PC-9 (cell line): ENCODE measurements at places on chromosomes 7 and 10.
A peak's percentile ranks its signal among the peaks of the same experiment; 100 is the strongest.

GRCh38 chr7:107441581-107442422 lies 28.1 kb upstream of the GPR22 start:
- DNase-seq, result no peak

DNA sequence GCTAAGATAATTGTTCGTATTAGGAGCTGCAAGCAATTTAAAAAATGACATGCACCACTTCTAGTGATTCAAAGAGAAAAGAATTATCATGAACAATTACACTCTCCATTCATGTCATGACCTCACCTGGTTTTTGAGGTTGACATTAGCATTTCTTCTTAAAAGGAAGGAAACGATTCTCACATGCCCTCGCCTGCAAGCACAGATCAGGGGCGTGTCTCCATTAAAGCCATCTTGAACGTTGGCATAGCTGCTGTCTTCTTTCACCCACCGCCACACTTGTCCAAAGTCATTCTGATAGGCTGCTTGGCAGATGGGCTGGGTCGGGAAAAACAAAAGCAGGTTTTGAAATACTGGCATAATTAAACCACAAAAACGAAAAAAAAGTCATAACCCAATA lies 19.9 kb downstream of the ANKRD22 start:
- DNase-seq, result no peak

DNA sequence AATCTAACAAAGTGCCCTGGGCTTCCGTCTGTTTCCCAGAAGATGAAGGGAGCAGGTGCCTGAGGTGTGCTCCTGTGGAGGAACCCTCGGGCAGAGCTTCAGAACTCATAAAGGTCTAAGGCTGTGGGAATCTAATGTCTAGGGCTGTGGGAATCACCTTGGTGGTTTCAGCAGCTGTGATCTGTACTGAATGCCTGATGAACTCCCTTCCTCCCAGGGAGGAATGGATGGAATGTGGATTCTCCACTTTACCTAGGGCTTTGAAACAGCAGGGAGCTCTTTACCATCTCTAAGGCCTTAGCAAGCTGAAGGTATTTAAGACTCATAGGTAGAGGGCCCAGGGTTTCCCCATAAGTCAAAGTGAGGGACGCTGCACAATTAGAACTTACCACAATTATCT lies 36.0 kb upstream of the SEMA3E start:
- peak; percentile 99 for DNase-seq

DNA sequence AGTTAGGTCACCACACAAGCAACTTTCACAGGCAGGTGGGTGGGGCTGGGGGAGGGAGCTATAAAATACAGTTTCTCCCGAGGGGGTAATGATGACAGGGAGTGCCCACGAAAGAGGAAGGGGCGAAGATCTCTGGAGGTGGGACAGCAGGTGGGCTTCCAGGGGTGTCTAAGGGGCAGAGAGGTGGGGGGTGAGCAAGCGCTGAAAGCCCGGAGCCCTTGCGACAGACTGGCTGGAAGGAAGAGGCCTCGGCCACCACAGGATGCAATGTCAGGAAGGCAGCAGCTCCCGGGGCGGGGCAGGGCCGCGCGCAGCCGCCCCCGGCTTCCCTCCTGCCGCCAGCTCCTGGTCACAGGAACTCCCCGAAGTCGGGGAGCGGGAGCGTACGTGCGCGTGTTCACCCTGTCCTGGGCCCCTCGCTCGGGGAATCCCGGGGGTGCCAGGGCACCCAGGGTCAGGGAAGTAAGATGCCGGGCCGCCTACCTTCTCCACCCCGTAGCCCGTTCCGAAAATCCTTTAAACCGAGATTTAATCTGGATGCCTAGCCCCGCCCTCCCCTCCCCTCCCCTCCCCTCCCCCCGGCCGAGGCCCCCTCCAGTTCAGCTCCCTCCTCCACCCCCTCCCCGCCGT lies 105.2 kb upstream of the PPIF start:
- peak; percentile 70 for DNase-seq

DNA sequence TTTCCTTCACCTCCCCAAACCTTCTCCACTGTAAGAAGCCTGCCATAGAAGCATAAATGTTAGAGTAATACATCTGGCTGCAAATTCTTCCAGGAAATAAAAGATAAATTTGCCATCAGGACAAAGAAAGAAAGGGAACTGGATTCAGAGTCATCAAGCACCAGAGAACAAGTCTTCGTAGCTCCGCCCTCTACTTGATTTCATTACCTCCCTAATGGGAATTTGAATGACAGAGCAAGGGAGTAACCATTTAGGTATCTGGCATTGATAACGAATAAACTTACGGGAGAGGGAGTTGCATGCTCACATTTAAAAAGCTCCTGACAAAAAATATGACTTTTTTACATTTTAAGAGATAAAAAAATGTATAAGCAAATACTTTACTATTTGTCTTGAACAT lies 263.4 kb downstream of the NEBL start:
- no peak for DNase-seq

DNA sequence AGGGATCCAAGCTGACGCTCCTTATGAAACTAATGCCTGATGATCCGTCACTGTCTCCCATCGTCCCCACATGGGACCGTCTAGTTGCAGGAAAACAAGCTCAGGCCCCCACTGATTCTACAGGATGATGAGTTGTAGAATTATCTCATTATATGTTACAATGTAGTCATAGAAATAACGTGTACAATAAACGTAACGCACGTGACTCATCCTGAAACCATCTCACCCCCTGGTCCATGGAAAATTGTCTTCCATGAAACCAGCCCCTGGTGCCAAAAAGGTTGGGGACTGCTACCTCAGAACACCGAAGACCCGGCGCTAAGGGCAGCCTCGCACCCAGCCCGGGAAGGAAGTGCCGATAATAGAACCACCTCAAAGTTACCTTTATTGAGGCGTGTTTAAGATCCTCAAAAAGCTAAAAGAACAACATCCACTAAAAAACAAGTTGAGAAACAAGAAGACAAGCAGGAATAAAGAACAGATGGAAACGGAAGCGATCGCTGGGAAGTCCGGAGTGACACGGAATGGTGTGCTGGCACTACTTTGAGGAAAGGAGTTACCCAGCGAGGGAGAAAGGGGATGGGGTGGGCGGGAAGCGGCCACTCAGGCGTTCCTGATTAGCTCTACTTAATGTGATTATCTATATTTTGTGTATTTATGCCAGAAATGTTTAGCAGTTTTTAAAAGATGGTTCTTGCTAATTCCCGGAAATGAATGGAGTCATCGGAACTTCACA lies 50.1 kb upstream of the PRKAR1B start:
- DNase-seq, result no peak

DNA sequence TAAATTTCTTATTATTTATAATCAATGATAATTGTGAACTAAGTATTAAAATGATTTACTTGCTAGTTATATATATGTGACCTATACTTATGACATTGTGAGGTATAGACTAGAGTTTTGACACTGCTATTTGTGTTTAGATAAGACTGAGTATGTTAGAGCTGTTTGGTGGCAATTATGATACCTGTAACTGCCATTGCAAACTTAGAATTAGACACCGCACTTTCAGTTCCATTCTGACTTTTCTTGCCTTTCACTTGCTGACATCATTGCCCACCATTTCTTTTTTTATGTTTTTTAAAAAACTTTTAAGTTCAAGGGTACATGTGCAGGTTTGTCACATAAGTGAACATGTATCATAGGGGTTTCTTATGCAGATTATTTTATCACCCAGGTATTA lies 214.5 kb downstream of the MBL2 start:
- no peak for DNase-seq

DNA sequence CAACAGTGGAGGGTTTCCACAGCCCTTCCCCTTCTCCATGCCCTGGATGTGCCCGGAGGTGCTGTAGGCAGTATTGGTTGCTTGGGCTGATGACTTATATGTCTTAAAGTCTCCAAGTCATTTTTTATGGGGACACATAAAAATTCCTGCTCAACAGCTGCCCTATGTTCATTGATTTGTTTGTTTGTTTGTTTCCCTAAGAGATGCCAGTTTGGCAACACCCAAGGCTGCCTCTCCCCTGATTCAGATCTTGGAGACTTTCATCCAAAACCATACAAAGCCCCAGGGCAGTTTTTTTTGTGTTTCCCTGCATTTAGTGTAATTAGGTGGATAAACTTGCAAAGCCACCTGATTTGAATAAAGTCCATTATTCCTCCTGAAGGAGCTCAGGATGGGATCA lies 115.3 kb downstream of the PLPP4 start:
- DNase-seq, result no peak

DNA sequence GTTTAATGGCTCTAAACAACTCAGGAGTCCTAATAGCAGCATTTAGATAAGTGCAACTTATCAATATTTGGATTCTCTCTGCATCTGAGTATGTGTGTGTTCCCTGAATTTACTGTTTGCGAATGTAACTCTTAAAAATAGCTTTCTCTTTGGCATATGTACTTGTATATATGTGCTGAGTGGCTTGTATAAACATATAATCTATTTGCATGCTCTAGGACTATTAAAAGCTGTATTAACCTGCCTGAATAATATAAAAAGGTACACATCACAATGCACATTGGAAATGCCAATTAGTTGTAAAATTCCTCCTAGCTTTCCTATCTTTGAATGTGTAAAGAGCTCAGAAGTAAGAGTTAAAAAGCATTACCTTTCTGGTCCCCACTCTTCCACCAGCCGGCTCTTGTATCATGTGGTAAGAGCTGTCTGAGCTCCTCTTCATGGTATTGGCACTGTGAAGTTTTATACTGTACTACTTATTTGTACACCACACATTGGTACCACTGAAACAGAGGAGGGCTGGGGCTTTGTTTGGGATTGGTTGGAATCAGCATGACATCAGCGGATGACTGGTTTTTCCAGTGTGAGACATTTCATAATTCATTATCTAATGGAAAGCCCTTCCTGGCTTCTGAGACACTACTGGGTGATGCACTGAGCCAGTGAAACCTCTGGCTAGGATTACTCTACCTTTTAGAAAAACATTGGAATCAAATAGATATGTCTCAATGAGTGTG lies at the start of gene INHBA:
Gene INHBA, minus strand, starts transcription at position 456 of the 737 bp plus-strand sequence. CDS start 2,716 bp downstream, outside the sequence.
- peak; percentile 79 for DNase-seq

DNA sequence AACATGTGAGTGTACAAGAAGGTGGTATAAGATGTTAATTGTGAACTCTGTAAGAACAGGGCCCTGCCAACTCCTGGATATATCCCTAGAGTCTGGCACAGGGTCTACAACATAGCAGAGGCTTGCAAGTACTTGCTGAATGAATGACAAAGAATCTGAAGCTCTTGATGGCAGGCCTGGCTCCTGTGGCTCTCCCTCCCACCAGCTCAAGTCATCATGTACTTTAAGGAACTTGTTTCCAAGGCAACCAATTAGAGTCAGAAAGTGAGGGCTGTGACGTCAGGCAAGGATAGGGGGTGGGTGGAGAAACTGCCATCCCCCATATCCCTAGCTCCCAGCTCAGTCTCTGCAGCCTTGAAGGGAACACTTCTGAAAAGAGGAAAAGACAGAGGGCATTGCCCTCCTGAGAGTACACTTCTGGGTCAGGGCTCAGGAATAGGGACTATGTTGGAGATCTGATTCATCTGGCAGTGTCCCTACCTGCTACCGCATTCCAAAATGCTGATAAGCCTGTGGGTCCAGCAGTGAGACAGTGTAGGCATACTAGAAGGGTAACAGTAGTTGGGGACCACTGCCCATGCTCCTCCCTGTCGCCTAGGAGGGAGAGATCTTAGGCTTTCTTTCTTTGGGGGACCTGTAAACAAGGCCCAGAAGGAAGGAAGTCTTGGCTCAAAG lies 34.6 kb upstream of the BTRC start:
- DNase-seq, result no peak

DNA sequence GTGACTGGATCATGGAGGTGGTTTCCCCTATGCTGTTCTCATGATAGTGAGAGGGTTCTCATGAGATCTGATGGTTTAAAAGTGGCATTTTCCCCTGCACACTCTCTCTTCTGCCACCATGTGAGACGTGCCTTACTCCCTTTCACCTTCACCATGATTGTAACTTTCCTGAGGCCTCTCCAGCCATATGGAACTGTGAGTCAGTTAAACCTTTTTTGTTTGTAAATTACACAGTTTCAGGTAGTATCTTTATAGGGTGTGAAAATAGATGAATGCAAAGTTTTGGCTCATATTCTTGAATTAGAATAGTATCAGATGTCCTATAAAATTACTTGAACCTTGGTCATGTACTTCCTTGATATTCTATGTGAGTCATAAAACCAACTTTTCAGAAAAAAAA lies 252.1 kb upstream of the TMEM229A start:
- DNase-seq, result no peak

GRCh38 chr10:122642726-122643605 lies 56.7 kb downstream of the C10orf120 start:
- no peak for DNase-seq

GRCh38 chr10:13703997-13704536 lies 117.3 kb downstream of the PRPF18 start:
- no peak for DNase-seq

DNA sequence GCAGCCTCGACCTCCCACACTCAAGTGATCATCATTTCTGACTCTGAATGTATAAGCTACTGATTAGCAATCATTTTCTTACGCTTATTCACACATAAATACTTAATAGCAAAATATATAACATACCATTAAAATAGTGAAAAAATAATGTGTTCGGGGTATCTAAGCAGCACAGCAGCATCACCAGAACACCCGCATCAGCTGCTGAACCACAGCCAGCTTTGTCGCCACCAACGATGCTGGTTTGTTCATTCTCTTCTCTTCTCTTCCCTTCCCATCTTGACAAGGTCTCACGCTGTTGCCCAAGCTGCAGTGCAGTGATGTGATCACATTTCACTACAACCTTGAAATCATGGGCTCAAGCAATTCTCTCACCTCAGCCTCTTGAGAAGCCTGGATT lies 425.1 kb upstream of the LRGUK start:
- DNase-seq, result no peak

GRCh38 chr7:78002021-78002420 lies 203.4 kb downstream of the PHTF2 start:
- no peak for DNase-seq

GRCh38 chr10:49005270-49005669 lies 65.6 kb upstream of the LRRC18 start:
- no peak for DNase-seq

DNA sequence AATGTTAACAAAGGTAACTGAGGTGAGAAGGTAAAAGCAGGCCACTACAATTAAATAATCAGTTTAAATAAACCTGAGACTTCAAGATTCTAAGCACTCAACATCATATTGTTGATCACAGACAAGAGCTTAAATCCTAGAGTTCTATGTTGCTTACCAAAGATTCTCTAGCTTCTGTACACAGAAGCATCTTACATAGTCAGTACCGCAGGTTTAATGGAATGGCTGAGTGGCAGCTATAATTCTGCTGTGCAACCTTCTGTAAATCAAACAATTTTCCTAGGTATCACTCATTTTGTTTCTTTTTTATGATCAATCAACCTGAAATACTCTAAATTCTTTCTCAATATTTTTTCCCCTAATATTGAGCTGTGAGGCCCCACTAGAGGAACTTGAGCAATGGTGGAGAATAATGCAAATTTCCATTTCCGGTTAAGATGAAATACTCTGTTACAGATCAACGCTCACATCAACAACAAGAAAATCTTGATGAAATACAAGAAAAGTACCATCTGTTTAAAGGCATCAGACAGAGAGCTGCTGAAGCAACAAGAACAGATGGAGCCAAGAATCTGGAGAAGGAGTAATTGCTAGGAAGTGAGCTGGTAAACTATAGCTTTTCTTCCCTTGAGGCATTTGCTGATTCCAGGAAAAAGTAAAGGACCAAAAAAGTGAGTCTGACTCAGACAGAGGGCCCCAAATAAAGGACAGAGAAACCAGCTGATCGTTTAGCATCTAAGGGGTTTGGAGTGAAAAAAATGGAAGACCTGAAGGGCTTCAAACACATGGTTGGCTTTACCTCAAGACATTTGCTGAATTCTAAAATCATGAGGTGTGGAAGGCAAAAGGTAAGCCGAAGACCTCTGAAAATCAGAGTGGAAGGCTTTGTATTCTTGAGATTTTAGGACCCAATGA lies 22.6 kb downstream of the PNPLA8 start:
- no peak for DNase-seq
